ENCODE measurements at places on chromosomes 7 and 10.
A peak's percentile ranks its signal among the peaks of the same experiment; 100 is the strongest.

GRCh38 chr10:117663750-117664149 is 121.2 kb downstream of the EMX2 start:
- DNase-seq = peak; percentile 59

DNA sequence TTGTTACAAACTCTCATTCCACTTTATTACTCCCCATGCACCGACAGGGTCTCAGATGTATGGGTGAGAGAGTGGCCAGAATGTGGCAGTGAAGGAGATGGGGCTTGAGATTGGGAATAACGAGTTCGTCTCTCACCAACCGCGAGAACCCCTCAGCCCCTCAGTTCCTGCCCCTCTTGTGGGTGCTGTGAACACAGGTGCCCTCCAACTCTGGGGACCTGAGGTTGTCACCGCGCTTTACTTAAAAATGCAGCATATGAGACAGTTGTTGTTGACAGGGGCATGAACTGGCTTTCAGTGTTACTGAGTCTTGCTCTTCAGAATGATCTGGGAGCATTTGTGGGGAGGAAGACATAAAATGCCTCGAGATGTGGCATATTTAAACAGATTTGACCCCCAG is 290.0 kb downstream of the WDR37 start:
- no peak for DNase-seq

- DNase-seq = no peak
Observed at GRCh38 chr10:6769704-6770417, 189.8 kb upstream of the PRKCQ start.

GRCh38 chr10:84391326-84391725 is 62.9 kb downstream of the CCSER2 start:
- no peak for DNase-seq

- no peak for DNase-seq
Observed at GRCh38 chr10:27719052-27719451, 26.6 kb downstream of the MKX start.

- DNase-seq = no peak
Observed at GRCh38 chr10:14196113-14196512, 134.6 kb downstream of the FRMD4A start.

DNA sequence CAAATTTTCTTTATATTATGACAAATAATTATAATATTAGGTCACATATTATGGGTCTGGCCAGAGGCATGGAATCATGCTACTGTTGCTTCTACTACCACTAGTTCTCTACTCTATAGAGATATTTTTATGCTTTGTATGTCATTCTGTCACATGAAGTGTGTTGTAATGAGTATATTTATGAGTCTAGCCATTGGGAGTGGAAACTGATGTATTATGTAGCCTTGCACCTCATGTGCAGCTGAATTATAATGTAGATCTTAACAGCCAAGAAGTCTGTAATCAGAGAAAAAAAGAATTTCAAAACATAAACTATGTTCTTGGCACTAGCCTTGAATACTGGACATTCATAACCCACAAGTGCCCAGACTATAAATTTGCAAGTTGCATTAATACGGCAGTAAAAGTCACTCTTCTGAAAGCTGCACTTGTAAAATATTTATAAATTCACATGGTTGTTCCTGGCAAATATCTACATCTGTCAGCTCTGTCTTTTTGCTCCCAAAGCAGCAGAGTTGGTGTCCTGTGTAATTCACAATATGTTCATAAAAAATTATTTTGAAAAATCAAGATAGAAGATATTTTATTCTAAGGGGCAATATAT is 48.6 kb upstream of the SKAP2 start:
- DNase-seq = no peak

GRCh38 chr10:133159950-133160825 is at the start of gene KNDC1:
Gene KNDC1, plus strand, starts transcription at chr10:133160219. Its CDS starts 249 bp downstream, at chr10:133160468.
- no peak for DNase-seq

DNA sequence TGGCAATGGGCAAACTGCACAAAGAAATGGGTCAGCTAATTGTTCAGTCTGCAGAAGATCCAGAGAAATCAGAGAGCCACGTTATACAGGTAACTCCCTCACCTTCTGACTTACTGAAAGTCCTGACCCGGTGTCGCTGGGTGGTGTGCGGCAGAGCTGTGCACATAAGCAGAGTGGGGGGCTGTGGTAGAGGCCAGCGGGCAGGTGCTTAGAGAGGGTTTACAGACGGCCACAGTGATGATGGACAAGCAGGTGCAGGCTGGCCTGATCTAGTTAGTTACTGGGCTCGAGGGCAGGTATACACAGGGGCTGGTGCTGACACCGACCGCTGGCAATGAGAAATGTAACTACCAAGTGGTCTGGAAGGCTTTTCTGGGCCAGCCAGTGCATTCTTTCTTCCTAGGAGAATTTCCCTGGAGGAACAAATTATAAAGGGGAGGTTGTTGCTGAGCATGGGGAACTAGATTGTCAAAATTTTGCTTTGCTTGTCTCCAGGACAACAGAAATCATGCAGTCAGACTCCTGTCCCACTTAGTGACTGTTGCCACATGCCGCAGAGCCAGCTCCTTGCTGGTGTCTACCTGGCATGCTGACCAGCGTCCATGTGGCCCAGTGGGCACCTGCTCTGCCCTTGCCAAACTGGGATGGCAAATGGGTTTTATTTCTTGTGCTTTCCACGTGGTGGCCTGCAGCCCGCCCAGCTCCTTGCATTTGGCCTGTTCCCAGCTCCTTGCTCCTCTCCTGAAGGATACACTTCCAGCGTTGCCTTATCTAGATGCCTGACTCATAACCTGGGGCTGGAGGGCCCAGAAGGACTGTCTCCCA is 28.8 kb downstream of the DENND10 start:
- DNase-seq = no peak

GRCh38 chr7:16926283-16926682 is 44.5 kb upstream of the AGR3 start:
- no peak for DNase-seq

DNA sequence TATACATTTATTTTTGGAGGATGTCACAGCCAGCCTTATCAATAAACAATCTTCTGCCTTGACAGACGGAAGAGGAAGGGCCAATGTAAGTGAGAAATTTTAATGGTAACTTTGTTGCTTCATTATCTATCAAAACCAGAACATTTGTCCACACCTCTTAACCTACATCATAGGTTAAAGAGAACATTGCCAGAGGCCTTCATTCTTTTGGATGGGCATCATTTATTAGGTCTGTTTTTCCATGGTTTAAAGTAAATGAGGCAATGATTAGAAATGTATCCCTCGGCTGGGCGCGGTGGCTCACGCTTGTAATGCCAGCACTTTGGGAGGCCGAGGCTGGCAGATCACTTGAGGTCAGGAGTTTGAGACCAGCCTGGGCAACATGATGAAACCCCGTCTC is 29.5 kb upstream of the PAPSS2 start:
- no peak for DNase-seq

GRCh38 chr10:1061930-1062774 is 6.0 kb downstream of the WDR37 start:
- no peak for DNase-seq

GRCh38 chr7:68700414-68700813 is 897.9 kb upstream of the AUTS2 start:
- DNase-seq = no peak

DNA sequence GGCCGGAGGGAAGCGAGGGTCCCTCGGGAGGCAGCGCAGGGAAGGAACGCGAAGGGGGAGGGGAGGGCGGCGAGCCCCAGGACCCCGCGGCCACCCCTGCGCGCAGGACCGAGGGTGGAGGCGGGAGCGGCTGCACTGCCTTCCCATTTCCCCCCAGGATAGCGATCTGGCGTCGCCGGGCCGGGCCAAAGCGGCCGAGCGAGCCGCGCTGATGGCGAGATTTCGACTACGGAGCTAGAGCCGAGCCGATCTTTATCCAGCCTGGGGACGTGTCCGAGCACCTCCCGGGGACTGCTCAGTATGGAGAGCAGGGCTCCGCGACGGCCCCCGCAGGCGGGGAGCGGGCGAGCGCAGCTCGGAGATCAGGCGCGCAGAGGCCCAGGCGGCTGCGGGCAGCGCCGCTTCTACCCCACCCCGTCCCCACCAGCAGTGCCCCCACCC is 590 bp upstream of the CRTAC1 start:
- peak; percentile 19 for DNase-seq

DNA sequence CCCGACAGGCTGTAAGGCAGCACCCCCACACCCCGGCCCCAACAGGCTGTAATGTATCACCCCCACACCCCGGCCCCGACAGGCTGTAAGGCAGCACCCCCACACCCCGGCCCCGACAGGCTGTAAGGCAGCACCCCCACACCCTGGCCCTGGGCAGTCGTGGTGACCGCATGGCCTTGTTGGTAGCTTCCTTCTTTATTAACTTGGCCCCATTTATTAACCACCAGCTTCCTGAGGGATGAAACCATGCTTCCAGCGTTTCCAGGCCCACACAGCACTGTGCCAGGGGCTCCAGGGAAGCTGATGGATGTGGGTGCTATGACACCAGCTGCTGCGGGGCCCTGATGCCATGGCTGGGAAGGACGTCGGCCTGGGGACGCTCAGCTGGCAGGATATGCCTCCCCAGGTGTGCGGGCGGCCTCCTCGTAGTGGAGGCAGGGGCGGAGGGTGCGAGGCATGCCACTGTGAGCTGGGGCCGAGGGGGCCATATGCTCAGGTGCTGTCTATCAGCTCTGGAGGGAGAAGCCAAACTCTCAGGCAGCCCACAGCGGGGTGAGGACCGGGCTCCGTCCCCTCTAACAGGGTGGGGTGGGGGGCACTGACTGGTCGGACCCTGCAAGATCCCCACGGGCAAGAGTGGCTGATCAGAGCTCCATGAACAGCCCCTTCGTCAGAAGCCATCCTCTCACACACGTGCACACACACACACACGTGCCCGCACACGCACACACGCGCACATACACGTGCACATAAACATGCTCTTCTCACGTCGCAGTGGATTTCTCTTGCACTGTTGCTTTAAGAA is 311.0 kb downstream of the PTPRN2 start:
- no peak for DNase-seq

DNA sequence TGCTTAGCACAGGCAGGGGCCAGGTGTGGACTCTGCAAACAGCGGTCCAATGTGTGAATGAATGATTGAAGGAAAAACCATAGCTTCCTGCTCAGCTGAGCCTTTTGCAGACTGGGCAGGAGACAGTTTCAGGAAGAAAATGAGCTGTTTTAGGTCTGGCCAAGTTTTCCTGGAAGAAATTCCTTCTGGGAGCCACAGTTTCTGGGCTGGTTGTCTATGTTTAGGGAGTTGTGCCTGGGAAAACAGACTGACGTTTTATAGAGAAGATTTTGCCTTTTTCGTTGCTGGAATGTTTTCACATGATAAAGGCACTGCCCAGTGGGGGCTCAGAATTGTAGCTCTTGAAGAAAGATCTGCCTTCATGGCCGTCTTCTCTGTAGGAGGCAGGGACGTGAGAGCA is 255.1 kb downstream of the CCSER2 start:
- DNase-seq = no peak

DNA sequence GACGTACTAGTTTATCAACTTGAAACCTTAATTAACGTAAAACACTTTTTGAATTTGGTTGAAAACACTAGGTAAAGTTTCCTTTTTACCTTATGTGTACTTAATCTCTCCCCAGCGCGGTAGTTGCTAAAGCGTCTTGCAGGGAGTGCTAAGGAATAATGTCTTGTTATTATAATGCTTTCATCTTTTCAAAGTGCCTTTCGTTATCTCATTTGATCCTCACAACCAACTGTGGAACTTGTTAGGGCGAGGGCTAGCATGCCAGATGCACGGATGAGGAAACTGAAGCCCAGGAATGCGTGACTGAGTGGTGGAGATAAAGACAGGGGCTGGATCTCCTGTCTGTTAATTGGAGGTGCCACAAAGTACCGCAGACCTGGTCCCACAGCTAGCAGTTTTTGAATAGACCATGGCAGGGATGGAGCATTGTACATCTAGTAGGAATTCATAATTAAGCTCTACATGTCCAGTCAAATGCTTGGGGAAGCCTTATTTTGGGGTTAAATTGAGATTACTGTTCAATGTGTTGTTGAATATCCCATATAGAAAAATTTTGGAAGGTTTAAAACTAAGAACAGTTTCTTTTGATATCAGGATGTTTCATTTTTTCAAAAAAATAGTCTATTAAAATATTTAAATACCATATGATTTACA is 234.3 kb downstream of the SH2D4B start:
- DNase-seq = no peak

DNA sequence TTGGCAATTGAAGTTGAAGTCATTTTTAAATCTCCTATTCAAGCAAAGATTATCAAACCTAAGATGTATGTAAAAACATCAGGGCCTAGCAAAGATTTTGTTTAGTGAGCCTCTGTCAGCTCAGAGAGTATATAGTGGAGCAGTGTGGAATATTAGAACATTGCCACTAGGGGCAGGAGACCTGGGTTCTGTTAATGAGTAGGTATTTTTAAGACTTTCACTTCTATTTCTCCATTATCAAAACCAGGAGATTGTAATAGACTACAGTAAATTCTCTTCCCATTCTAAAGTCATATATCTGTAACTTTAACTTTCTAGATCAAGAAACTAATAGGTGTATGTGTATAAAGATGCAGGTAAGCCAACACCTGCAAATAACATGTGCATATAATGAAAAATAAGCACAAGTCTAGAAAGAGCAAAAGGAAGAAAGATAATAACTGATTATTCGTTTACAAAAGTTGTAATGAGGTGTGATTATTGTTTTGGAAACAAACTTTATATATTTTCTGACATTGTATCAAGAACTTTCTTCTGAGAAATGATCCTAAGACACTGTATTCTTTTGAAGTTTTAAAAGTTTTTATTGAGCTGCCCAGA is 64.4 kb downstream of the KCND2 start:
- no peak for DNase-seq

GRCh38 chr10:3363311-3364045 is 190.9 kb upstream of the PITRM1 start:
- DNase-seq = no peak

DNA sequence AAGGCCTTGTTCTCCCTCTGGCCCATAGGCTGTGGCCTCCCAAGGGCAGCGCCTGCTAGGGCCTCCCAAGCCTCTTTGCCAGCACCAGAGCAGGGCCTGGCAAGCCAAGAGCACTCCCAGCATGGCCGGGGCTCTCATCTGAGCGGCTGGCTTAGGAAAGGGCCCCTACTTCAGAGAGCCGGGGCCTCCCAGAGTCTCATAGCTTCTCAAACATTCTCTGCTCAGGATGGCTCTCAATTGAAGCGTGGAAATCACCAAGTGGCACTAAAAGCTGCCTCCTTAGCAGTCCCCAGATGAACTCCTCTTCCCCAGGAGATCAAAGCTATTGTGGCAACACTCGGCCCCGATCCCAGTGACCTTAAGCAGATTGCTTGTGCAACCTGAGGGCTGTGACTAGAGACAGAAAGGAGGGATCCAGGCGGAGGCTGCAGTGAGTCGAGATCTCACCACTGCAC is 69.4 kb downstream of the FAM53B start:
- no peak for DNase-seq

Measured in uterus (tissue), 4 donors.